ENCODE measurements at places on chromosomes 2 and 18.

DNA sequence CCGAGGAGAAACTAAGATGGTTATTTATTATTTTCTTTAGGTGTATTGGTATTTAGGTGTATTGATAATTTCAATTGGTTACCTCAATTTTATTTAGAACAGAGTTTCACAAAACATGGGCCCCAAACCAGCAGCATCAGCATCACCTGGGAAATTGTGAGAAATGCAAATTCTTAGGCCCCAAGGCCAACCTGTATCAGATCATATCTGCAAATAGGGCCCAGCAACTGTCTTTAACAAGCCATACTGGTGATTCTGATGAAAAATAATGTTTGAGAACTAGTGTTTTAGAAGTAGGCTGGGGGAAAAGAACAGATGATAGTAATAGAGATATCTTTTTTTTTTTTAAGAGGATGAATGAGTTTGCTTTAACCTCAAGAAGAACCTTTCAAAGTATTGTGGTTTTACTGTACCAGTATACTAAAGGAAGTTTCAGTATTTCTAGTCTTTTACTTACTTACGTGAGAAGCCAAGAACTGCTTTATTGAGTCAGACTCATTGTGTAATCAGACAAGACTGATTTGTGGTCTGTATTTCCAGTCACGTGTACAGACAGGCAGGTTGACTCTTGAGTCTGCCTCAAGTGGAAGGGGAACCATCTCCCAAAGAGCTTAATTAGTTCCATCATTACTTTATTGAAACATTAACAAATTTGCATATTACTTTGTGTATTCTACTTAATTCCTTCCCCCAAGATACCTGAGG, 60.4 kb upstream of the GAREM1 start:
- DNase-seq = no peak

DNA sequence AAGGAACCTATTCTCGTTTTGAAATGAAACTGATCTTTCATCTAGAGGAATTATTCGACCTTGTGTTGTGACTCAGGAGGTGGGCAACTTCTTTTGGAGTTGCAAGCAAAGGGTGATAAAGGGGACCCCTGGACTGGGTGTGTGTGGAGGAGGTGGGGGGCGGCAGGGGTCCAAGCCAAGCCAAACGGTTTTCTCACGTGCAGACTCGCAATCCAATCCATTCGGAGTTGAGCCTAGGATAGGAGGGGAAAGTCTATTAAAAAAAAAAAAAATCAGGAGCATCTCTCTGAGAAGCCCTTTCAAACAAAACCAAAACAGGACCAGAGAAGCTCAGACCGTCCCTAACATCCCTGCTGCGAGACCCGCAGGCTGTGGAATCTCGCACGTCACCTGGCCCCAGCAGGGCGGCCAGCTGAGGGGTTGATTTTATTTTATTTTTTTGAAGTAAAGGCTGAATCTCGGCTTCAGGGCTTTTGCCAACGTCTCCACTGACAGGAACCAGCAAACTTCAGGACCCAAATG, 3.7 kb upstream of the ZEB2 start:
- DNase-seq = peak; percentile 87

DNA sequence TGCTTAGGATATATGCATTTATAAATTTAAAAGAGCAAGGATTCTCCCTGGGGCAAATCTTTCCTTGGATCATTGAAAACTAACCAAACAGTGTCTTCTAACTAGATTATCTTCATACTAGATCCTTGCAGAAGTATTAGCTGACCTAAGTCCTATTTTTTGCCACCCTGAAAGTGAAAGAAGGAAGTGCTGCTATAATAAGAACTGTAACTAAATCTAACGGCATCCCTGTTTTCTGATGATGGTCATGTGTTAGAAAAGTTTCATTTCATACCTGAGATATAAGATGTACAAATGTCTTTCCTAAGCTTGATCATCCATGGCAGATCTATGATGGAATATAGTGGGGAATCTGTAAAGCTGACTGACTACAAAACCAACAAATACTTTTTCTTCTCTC, 102.7 kb downstream of the MAP2 start:
- no peak for DNase-seq

DNA sequence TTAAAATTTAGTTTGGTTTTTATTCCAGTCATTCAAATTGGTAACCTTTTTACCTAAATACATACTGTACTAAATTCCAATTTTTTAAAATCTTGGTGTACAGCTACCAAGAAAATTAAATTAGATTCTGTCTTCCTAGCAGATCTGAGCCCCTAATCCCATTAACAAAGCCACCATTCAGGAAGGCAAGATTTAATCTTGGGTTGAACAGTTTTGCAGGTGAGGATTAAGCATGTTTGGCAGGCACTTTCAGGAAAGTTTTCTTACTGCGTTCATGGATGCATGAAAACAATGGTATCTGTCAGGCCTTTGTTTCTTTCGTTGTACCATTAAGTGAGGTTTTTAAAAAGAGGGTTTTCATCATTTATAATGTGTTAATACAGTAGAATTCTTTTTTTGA, 32.8 kb downstream of the ITPRID2 start:
- DNase-seq = no peak

DNA sequence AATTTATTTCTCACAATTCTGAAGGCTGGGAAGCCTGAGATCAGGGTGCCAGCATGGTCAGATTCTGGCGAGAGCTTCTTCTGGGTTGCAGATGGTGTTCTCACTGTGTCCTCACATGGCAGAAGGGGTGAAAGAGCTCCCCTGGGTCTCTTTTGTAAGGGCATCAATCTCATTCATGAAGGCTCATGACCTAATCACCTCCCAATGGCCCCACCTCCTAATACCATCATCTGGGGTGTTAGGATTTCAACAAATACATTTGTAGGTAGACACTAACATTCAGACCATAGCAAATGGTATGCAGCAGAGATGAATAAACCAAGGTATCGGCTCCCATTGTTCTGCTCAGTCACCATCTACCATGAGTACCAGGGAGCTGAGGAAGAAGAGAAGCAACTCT, 32.7 kb downstream of the YPEL5 start:
- DNase-seq = no peak

DNA sequence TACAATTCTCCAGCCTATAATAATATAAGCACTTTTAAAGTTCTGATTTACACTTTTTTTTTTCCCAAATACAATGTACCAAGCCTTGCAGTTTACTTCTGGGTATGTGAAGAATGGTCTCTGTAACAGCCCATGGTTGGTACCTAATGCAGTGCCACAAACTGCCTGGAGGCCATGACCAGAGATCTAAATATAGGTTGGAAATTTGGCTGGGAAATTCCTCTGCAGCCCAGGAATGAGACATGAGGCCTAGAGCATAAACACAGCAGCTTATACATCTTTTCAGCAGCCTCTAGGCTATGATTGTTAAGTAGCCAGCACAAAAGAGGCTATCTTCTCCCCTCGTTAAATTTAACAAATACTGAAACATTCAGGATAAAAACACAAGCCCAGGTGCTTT, 432.0 kb upstream of the FAM98A start:
- DNase-seq = no peak

- DNase-seq = no peak
Observed at GRCh38 chr2:108932736-108933332, 56.2 kb downstream of the EDAR start.
